ENCODE measurements at places on chromosomes 12 and 14.

DNA sequence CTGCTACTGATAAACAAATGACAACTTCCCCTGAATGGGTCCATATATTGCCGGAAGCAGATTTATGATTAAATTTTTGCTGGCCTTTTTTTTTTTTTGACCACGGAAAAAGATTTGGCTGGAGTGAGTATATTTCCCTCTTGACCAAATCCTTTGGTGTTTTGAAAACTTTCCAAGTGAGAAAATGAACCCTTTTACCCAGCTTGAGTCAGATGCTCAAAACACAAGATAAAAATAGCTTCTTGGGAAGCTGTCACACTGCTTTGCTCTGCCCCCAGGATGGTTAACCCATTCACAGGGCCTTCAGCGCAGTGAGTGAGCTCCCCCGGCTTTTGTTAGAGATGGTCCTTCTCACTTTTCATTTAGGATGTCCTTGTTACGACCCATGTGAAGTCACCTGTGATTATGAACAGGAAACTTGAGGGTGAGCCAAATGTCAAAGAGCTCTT is 224.3 kb downstream of the PELI2 start:
- no peak for DNase-seq

- DNase-seq = no peak
Measured at GRCh38 chr12:68498736-68499135, 112.0 kb upstream of the RAP1B start.

GRCh38 chr12:13000616-13000924 is 505 bp upstream of the HEBP1 start:
- DNase-seq = no peak

DNA sequence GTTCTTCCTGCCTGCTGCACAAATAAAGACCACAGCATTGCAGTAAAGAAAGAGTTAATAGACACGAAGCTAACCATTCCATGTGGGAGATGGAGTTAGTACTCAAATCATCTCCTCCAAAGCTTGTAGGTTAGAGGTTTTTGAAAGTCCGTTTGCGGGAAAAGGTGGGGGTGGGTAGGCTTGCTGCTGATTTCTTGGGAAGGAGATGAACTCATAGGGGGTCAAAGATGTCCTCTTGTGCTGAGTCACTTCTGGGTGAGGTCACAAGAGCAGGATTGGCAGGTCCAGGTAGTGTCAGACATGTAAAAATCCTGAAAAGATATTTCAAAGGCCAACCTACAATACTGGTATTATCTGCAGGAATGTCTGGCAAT is 66.4 kb downstream of the PTHLH start:
- DNase-seq = no peak

DNA sequence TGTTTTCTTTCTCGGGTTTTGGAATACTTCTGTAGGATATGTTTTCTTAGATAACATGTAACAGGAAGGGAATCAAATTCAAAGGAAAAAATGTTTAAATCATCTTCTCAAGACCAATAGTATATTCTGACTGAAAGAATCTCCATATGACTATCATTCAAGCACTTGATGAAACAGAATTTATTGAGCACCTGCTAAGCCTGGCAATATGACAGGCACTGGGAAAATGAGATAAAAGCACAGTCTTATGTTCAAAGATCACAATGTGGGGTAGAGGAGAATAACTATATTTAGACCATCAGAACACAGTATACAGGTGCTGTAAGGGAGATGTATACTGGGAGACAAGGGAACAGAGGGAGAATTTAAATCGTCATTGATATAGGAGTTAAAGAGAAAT is 19.1 kb upstream of the TMEM30B start:
- no peak for DNase-seq
